ENCODE measurements at places on chromosomes 3 and 15. TPM values are rescaled to one million over a fixed set of nuclear protein-coding genes. Genes with fewer than 3 reads are reported as not detected.

The SCG3 gene
- not detected for total RNA-seq

The WNT7A gene
- total RNA-seq: 0.12 TPM

The ZNF660 gene
- not detected for total RNA-seq

The IL12A gene
- total RNA-seq: 0.96 TPM

The GPR27 gene
- 2.1 TPM for total RNA-seq
